ENCODE measurements at places on chromosomes 6 and 20. TPM values are rescaled to one million over a fixed set of nuclear protein-coding genes. Genes with fewer than 3 reads are reported as not detected.
A peak's percentile ranks its signal among the peaks of the same experiment; 100 is the strongest.

The TP53TG5 gene
- 6.4 TPM for total RNA-seq

The ISM1 gene
- total RNA-seq = 0.55 TPM

The MRPL18 gene
- total RNA-seq = 71.3 TPM

The RBBP8NL gene
- 1.3 TPM for total RNA-seq

The IBTK gene
- total RNA-seq = 23.9 TPM

The PAK5 gene
- total RNA-seq = 0.31 TPM

The FAM162B gene
- 5.4 TPM for total RNA-seq

The GTSF1L gene
- 79.2 TPM for total RNA-seq

The PPP1R3G gene
- total RNA-seq = 1.3 TPM

The HLA-DRA gene
- 50.2 TPM for total RNA-seq

- no peak overlapping the region for H3K27ac ChIP-seq
- no peaks in the 10 kb centered on the region for H3K4me1 ChIP-seq
- no peaks in the 10 kb centered on the region for H3K36me3 ChIP-seq
- DNase-seq = no peak
Measured at GRCh38 chr6:83188501-83188900, 4.6 kb downstream of the PGM3 start.

DNA sequence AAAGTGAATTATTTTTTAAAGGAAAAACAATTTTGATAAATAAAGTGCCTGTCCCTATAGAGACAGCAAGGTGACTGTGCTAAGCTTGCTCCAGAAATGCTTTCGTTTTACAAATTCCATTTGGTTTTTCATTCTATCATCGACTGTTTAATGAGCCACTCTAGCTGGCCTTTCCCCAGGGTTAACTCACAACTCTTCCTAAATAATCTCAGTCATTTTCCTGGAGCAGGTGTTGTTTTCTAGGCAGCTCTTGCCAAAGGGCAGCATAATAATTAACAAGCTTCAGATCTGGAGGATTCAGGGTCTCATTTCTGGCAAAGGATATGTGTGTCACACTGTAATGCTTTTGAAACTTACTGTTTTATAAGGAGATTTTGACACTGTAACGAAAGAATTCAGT, 184.2 kb downstream of the KHDC1L start:
- H3K36me3 ChIP-seq = no peaks in the 10 kb centered on the region
- no peak overlapping the region for H3K4me3 ChIP-seq
- H3K27me3 ChIP-seq = no peaks in the 10 kb centered on the region
- no peaks in the 10 kb centered on the region for H3K4me1 ChIP-seq
- H3K27ac ChIP-seq = no peak overlapping the region

DNA sequence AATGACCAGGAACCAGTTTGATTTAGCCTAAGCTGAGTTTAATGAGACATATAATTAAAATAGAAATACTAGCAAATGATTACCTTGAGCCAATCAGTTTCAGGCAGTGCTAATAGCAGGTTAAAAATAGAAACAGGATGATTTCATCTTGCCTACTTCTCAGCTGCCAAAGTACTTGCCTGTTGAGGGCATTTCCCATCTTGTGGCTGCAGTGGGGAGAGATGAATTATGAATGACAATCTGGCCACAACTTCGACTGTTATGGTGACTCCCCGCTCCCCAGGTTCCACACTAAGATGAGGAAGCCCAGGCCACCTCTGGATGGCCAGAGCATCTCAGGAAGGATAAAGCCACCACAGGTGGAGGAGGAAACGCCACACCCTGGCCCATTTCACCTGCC, 31.3 kb downstream of the MBOAT1 start:
- no peak overlapping the region for H3K4me3 ChIP-seq
- DNase-seq = no peak
- H3K27ac ChIP-seq = no peak overlapping the region
- H3K27me3 ChIP-seq = no peaks in the 10 kb centered on the region
- no peaks in the 10 kb centered on the region for H3K36me3 ChIP-seq

- H3K27ac ChIP-seq = no peak overlapping the region
- H3K4me1 ChIP-seq = no peaks in the 10 kb centered on the region
- no peak for DNase-seq
- no peaks in the 10 kb centered on the region for H3K27me3 ChIP-seq
- no peak overlapping the region for H3K4me3 ChIP-seq
- H3K36me3 ChIP-seq = no peaks in the 10 kb centered on the region
Measured at GRCh38 chr6:135535989-135536414, 38.5 kb upstream of the AHI1 start.

- no peaks in the 10 kb centered on the region for H3K4me1 ChIP-seq
- DNase-seq = no peak
- H3K36me3 ChIP-seq = no peaks in the 10 kb centered on the region
- no peak overlapping the region for H3K27ac ChIP-seq
Measured at GRCh38 chr20:60680554-60680953, 571.5 kb upstream of the CDH4 start.

DNA sequence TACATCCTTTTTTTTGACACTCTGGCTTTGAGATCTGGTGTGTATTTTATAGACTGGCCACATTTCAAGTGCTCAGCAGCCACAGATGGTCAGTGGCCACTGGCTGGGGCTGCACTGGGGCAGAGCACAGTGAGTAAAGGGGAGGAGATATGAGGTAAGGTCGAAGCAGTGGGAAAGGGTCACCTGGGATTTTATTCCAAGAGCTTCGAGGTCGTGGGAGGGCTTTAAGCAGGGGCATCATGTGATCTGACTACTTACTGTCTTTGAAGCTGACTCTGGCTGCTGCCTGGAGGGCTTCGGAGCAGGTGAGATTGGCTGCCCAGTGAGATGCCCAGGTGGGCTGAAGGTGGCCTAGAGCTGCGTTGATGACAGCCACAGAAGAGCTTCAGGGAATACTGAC, 6.7 kb downstream of the C20orf203 start:
- H3K27ac ChIP-seq = no peak overlapping the region
- H3K36me3 ChIP-seq = no peaks in the 10 kb centered on the region
- peaks cover 15% of the 10 kb centered on the region for H3K4me1 ChIP-seq
- DNase-seq = no peak

DNA sequence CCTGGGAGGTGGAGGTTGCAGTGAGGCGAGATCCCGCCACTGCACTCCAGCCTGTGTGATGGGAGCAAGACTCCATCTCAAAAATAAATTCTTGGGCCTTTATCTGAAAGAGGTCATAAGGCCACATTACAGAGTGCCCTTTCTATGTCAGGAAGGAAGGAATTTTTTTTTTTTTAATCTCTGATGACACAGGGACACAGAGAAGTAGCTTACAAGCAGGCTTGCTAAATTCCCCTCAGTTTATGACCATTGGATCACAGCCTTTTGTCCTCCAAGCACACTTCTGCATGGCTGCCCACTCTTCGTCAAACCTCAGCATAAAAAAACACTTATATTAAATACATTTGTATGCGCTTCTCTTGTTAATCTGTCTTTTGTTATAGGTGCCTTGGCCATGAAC, 7.5 kb upstream of the IFNGR1 start:
- H3K27ac ChIP-seq = no peak overlapping the region
- H3K4me3 ChIP-seq = no peak overlapping the region
- H3K4me1 ChIP-seq = peaks cover 13% of the 10 kb centered on the region
- no peaks in the 10 kb centered on the region for H3K27me3 ChIP-seq
- no peaks in the 10 kb centered on the region for H3K36me3 ChIP-seq

- no peaks in the 10 kb centered on the region for H3K4me1 ChIP-seq
- no peak overlapping the region for H3K4me3 ChIP-seq
- peak; percentile 25 for DNase-seq
- no peaks in the 10 kb centered on the region for H3K27me3 ChIP-seq
Measured at GRCh38 chr6:134123666-134124208, 71.3 kb upstream of the SLC2A12 start.

DNA sequence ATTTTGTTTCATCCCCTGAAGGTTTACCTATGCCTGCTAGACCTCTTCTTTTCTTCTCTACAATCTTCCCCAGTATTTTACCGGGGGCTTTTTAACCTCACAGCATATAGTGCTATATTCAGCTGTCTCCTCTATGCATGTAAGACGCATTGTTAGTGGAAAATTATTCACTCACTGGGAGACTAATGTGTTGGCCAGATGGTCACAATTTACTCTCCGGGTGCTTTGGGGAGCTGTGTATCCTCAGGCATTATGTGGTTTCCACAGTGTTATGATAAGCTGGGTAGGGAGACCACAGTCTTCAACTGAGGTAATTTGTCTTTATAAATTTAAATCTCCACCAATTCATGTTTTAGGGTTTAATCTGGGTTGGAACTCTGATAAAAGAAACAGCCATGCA, 553.8 kb upstream of the PTCHD4 start:
- DNase-seq = no peak
- H3K27me3 ChIP-seq = no peaks in the 10 kb centered on the region
- H3K27ac ChIP-seq = no peak overlapping the region

DNA sequence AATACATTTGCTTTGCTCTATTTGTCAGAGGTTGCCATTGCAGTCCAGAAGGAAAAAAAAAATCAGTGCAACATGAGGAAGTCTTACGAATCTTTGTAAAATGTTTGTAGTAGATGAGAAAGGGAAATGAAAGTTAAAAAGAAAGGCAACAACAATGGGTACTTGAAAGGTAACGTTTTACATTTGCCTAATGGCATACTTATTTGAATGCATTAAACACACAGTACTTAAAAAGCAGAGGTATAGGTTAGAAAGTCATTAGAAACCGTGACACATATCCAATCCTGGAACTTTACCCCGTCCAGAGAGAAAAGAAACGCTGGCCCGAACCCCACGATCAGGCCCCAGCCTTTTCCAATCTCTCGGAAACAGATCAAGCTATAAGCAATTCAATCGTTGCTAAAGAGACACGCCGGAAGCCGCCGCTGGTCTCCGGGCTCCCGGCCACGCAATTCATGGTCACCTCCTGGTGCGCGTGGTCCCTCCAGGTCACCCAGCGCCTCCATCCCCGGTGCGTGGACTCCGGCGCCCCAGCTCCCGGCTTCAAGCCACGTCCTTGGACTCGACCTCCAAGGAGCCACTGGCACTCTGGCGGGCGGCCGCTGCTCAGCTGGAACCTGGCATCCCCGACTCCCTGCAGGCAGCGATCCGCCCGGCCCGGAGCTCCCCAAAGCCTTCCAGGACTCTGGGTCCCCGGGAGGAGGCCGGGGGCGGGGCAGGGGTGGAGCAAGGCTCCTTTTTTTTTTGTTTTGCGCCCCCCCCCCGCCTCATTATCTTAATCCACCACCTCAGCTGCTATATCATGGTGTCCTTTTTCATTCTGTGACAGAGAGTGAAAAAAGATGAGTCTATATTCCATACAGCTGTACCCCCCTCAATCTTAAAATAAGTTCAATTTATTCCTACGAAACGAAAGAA, at the start of gene SLC18B1:
TSS of gene SLC18B1 (minus strand) at position 687 of the 918 bp plus-strand sequence. CDS start at position 506, 181 bp downstream.
- H3K4me3 ChIP-seq = peak within 1 kb of the TSS; percentile 68
- H3K36me3 ChIP-seq = no peaks in the 10 kb centered on the region
- peak; percentile 58 for DNase-seq
- H3K27me3 ChIP-seq = no peaks in the 10 kb centered on the region
- no peaks in the 10 kb centered on the region for H3K4me1 ChIP-seq

DNA sequence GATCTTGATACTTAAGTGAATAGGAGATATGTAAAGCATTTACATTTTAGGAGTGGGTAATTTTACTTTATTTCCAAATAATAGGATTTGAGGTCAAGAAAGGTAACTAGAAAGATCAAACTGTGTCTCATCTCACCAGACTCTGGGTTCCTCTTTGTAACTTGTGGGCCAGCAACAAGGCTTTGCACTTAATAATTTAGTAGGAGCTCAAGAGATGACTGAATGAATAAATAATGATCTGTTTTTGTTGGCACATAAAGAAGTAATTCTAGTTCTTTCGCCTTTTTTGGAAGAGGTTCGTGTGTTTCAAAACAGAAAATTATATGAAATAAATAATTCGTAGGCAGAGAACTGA, 67.4 kb upstream of the FABP7 start:
- DNase-seq = no peak
- no peaks in the 10 kb centered on the region for H3K36me3 ChIP-seq
- no peak overlapping the region for H3K27ac ChIP-seq
- no peak overlapping the region for H3K4me3 ChIP-seq

GRCh38 chr20:58231683-58232082, 3.2 kb upstream of the ANKRD60 start:
- H3K4me3 ChIP-seq = no peak overlapping the region
- H3K4me1 ChIP-seq = no peaks in the 10 kb centered on the region
- DNase-seq = no peak
- H3K36me3 ChIP-seq = no peaks in the 10 kb centered on the region
- no peaks in the 10 kb centered on the region for H3K27me3 ChIP-seq

DNA sequence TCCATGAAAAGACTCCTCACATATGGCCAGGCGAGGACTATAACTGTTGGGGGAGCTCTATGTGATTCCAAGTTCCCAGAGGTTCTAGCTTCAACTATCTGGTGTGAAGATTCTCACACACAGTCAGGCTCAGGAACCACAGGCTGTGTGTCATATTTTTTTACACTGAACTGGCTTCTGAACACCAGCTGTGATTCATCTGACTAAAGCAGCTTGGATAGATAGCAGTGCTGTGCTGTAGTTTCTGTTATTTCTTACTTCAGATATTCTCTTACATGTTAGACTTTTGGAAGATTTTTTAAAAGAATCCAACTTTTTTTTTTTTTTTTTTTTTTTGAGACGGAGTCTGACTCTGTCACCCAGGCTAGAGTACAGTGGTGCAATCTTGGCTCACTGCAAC, 140.7 kb upstream of the MCHR2 start:
- H3K27me3 ChIP-seq = no peaks in the 10 kb centered on the region
- no peak overlapping the region for H3K27ac ChIP-seq
- H3K4me3 ChIP-seq = no peak overlapping the region
- DNase-seq = no peak
- no peaks in the 10 kb centered on the region for H3K36me3 ChIP-seq

- no peaks in the 10 kb centered on the region for H3K4me1 ChIP-seq
- H3K27me3 ChIP-seq = no peaks in the 10 kb centered on the region
- H3K27ac ChIP-seq = no peak overlapping the region
- DNase-seq = no peak
Measured at GRCh38 chr20:19828232-19828631, 70.2 kb downstream of the RIN2 start.

DNA sequence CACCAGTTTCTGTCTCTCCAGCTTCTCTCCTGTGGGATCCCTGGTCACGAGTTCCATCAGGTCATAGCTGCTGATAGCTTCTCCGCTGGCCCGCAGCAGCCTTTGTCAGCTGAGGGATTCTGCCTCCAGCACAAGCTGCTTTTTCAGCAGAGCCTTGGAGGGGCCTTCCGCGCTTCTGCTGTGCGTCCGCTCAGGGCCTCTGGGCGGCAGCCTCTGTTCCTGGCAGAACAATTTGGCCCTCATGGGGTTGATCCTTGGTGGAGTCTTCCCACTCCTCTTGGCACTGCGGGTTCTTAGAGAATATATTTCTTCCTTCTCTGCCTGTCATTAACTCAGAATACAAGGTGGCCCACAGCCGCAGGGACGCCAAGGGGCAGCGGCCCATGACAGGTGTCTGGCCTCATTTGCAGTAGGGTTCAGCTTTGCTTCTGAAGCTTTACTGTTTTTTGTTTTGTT, 158.8 kb downstream of the DTNBP1 start:
- no peaks in the 10 kb centered on the region for H3K36me3 ChIP-seq
- peak; percentile 84 for DNase-seq
- no peaks in the 10 kb centered on the region for H3K27me3 ChIP-seq
- peaks cover 25% of the 10 kb centered on the region for H3K4me1 ChIP-seq
